ENCODE measurements at places on chromosomes 12 and 14.

DNA sequence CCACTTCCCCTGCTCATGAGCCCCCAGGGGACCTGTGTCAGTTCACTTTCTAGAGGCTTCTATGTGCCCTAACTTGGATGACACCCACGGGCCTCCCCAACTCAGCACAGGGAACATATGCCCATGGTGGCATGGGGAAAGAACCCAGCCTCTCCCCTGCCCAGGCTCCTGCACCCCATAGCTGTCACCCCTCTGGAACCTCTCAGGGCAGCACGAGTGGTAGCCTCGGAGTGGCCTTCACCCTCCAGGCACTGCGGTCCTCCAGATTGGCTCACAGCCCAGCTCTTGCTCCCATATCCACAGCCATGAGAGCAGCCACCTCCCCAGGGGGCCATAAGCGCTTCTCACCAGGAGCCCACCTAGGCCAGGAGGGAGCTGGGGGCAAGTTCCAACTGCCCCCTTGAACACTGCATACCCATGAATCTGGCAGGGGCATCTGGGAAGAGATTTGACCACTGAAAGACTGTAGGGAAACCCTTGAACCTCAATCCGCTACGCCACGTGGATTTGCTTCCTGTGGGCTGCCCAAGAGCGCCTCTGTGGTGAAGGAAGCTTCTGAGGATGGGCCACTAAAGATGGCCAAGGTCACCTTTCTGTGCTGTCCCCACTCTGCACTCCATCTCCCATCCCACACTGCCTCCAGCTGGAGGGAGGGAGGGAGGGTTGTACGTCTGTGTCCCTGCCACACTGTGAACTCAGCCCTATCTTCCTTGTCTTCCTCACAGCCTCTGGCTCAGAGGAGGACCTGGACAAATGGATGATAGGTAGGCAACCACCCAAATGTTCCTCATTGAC lies 11.9 kb downstream of the PLD4 start:
- no peak for DNase-seq

DNA sequence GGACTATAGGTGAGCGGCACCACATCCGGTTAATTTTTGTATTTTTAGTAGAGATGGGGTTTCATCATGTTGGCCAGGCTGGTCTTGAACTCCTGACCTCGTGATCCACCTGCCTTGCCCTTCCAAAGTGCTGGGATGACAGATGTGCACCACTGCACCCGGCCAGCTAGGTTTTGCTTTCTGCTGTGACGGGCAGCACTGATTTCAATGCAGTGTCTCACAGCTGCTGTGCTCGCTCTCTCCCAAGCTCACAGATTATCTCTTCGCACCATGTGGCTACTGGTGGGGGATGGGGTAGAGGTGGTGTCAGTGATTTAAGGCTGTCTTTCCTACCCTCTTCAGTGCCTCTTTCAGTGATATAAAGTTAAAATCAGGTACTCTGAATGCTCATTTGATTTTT lies 909.1 kb downstream of the TRHDE start:
- no peak for DNase-seq

GRCh38 chr14:102315121-102315520 lies 4.4 kb upstream of the ZNF839 start:
- no peak for DNase-seq

GRCh38 chr12:124485371-124485770 lies 82.0 kb downstream of the NCOR2 start:
- DNase-seq = no peak

DNA sequence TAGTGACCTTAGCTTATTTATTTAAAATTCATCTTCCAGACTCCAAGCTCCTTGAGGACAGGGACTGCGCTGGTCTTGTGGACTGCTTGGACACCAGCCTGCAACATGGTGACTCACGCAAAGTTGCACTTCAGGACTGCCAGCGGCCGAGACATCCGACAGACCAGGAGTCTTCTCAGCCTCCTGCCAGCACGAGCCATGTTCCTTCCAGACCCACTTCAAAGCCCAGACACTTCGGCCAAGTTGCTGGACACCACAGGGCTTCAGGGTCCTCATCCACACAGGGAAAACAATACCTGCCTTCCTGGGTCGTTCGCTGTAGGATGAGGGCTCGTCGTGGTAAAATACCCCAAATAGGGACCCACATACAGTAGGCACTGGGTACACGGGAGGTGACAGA lies 88.7 kb downstream of the BCL11B start:
- no peak for DNase-seq

DNA sequence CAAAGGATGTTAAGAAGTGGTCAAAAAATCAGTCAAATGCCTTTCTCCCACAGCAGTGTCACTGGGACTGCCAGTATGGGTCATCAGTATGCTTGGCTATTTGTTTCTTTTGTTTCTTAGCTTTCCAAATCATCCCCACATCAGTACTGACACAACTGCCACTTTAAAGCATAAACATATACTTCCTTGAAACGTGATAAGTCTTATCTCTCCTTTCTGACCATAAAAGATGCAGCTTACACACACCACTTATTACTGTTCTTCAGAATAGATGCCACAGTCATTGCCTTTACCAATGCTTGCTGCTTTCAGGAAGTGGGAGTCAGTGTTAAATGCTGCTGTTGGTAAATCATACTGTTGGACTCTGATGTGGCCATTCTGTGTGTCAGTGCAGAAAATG lies 18.6 kb upstream of the GARIN2 start:
- no peak for DNase-seq

DNA sequence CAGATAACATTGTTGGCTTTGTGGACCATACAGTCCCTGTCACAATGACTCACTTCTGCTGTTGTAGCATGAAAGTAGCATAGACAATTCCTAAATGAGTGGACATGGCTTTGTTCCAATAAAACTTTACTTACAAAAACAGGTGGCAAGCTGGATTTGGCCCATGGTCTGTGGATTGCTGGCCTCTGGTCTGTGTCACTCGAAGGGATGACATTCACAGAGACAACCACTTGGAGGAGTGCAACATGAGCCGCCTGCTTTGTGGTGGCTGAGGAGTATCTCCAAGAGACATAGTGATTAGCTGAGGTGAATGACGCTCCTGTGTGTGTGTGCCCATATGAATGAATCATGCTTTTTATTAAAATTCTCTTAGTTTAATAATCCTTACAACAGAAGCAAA lies 81.3 kb upstream of the NRXN3 start:
- no peak for DNase-seq

- no peak for DNase-seq
Observed at GRCh38 chr12:57325395-57325794, 74.4 kb upstream of the STAC3 start.

- DNase-seq = no peak
Observed at GRCh38 chr14:50233951-50234250, 2.5 kb upstream of the SOS2 start.

- no peak for DNase-seq
Observed at GRCh38 chr12:80422550-80422949, 21.5 kb upstream of the PTPRQ start.

- no peak for DNase-seq
Observed at GRCh38 chr12:6697584-6698351, 2.8 kb downstream of the PIANP start.

- no peak for DNase-seq
Observed at GRCh38 chr12:59636945-59637691, 41.3 kb downstream of the SLC16A7 start.

DNA sequence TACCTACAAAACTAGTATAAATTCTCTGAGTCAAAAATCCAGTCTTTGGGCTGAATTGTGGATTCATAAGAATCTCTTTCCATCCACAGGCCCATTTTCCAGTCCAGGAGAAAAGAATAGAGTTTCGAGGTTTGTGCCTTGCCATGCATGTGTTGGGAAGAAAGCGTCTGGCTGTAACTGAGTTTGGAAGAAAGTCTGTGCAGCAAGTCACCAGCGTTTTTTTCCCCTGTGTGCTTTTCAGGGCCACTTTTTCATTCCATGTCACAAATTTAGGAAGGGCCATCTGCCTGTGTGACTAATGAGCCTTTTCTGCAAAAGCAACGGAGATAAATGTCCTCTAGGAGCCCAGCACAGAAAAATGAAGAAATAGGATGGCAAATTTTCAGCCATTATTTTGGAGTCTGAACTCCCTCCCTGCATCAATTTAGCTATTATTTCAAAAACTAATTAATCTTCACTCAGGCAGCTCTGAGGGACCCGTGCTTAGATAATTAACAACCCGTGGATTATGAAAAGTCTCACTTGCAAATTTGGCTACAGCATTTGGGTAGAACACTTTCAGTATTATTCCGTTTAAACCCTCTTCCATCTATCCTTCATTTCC lies 261.5 kb downstream of the SUDS3 start:
- DNase-seq = no peak

DNA sequence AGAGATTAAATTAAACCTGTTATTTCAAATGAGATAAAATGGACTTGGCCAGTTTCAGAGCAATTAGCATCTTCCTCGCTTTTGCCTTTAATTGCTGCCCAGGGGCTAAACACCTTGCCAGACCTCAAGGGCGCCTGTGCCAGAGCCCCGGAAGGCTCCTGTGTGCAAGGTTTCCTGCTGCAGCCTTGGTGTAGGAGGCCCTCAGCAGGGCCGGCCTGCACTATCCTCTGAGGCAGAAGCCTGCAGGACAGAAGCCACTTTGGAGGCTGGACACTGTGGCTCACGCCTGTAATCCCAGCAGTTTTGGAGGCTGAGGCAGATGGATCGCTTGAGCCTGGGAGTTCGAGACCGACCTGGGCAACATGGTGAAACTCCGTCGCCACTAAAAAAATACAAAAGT lies 150.4 kb downstream of the CALM1 start:
- DNase-seq = no peak

DNA sequence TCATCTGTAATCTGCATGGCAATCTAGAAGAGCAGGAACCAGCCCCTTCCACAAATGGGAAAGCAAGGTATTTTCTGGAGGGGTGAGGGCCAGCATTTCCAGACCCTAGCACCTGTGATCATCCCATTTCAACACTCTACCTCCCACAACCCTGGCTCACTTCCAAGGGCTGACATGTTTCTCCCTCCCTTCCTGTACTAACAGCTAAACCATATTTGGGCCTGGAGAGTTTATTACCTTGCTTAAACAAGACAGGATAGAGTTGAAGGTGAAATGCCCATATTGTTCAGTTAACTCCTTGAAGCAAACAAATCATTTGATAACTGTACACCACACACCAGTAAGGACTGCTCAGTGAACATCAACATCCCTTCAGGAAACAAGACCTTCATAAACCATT lies 158.4 kb downstream of the PPM1H start:
- DNase-seq = no peak

DNA sequence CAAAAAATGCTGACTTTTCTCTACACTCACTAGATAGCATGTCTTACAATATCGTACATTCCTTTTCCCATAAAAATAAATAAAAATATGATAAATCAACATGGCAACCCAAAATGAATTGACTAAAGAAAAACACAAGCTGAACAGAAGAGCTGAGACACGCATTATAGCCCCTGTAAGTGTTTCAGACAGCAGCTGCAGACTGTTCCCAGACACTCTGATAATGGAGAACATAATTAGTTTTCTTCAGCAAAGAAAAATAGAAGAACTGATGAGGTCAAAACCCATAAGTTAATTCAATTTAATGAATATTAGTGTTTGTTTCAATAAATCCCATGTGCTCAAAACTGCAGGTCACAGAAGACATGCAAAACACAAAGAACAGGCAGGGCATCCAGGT lies 23.8 kb downstream of the ST8SIA1 start:
- no peak for DNase-seq

Measured in stimulated activated CD8-positive, alpha-beta memory T cell treated with anti-CD3 and anti-CD28 coated beads, Interleukin-7, amount 100 ng/mL, for 1 hour (primary cell).